Bronchial epithelial cell (primary cell): ENCODE measurements at places on chromosomes 11 and 22.
A peak's percentile ranks its signal among the peaks of the same experiment; 100 is the strongest.

GRCh38 chr11:44268614-44269080 lies 41.3 kb downstream of the ALX4 start:
- no peak for DNase-seq

DNA sequence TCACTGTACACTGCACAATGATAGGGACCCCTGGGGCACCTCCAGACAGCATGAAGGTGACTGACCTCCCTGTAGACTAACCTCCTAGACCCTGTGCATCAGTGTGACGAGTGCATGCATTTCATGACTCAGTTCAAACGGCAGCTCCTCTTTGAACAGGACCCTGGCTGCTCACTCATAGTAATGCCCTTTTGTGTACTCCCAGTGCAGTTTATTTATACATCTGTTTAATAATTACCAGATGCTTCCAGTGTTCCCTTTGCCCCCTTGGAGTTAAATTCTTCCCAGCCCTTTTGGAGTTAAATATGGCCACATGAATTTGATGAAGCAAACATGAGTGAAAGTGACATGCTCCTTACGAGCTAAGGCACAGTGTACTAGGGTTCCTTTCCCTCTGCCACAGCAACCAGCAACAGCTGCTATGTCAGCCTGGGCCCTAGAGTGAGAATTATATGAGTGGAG lies 72.4 kb downstream of the PANX1 start:
- no peak for DNase-seq

DNA sequence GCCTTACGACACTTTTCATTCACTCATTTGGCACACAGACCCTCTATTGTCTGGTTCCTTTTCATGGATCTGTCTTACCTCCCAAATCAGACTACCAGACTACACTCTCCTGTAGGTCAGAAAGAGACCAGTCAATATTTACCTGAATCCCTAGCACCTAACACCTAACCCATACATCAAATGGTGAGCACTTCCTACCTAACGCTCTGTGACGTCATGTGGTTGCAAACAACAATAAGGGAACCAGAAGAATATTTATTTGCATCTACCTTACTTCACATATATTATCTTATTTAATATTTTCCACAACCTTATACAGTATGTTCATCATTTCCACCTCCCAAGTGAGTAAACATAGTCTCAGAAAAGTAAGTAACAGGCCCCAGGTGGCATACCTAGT lies 323.4 kb downstream of the SOX6 start:
- no peak for DNase-seq

GRCh38 chr11:30990625-30991296 lies 378.8 kb downstream of the DCDC1 start:
- DNase-seq: no peak

DNA sequence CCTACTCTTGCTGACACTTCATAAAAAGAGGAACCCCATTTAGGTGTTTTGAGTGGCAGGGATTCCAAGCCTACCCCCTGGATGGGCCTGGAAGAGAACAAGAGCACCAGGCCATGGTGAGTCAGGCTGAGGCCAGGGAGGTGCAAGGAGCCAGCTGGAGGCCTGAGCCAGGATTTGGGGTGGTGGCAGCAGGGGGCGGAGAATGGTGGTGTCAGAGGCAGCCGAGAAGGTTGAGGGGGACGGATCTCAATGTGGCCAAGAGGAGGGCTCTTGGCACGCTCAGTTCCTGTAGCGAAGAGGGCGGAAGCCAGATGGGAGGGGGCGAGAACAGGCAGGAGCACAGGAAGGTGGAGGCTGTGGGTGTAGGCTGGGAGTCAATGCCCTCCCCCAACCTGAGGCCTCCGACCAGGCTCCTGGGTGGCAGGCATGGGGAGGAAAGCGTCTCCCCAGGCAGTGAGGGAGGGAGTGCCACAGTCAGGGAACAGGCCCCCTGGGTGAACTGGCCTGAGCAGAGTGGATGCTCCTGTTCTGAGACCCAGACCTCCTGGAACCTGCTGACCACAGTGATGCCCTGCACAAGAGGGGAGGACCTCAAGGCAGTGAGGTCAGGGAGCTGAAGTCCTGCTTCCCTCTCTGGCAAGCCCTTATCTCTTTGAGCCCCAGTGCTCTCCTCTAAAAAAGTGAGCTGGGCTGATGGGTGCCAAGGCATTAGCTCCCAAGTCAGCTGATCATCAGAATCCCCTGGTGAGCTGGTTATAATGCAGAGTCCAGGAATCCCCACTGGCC lies 13.9 kb downstream of the RTN4RL2 start:
- DNase-seq: no peak

- DNase-seq: no peak
Observed at GRCh38 chr11:127618721-127619120, 618.2 kb upstream of the KIRREL3 start.

DNA sequence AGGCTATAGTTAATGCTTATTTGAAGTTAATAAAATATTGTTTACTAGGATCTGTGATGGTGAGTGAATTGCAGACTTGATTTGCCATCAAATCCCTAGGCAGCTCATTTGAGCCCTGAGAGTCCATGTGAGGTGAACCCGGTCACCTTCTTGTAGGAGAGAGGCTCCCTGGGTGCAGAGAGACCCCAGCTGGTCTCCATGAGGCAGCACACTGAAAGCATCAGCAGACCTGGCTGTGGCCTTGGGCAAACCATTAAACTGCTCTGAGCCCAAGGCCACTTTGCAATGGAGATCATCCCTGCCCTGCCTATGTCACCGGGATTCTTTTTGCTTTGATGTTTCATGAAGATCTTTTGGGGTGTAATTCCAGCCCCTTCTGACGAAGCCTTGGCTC lies 125.2 kb downstream of the MICAL2 start:
- no peak for DNase-seq

DNA sequence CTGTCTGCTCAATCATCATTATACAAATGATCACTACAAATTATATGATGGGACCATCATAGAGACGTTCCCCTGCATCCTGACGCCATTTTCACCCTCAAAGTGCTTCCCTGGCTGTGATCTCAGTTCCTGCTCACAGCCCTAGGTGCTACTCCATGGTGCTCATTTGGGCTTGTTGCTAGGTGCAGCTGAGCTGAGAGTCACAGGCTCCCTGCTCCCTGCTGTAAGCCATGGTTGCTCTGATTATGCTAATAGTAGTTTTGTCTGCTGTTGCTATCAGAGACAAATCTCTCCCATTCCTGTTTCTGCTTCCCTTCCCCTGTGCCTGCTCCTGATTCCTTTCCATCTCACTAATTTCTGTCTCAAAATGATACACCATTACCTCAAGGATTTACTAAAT lies 474.3 kb downstream of the METTL15 start:
- no peak for DNase-seq

DNA sequence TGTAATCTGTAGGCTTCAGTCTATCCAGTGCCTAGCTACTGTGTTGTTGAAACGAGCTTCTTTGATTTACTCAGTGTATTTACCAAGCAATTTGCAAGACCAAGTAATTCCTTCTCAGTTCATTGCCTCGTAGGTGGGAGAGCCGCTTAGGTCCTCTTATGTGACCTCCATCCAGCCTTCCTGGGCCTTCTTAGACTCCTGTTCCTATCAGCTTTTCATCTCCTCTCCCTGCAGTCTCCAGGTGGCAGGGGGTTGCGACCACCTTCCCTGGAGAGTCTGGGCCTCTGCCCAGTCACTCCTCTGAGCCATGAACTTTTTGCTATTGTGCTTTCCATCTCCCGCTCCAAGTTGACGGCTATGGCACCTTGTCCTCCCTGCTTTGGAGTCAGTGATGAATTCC lies 251.8 kb downstream of the KIRREL3 start:
- no peak for DNase-seq

- no peak for DNase-seq
Observed at GRCh38 chr22:48380016-48380665, 1447.5 kb downstream of the BRD1 start.

DNA sequence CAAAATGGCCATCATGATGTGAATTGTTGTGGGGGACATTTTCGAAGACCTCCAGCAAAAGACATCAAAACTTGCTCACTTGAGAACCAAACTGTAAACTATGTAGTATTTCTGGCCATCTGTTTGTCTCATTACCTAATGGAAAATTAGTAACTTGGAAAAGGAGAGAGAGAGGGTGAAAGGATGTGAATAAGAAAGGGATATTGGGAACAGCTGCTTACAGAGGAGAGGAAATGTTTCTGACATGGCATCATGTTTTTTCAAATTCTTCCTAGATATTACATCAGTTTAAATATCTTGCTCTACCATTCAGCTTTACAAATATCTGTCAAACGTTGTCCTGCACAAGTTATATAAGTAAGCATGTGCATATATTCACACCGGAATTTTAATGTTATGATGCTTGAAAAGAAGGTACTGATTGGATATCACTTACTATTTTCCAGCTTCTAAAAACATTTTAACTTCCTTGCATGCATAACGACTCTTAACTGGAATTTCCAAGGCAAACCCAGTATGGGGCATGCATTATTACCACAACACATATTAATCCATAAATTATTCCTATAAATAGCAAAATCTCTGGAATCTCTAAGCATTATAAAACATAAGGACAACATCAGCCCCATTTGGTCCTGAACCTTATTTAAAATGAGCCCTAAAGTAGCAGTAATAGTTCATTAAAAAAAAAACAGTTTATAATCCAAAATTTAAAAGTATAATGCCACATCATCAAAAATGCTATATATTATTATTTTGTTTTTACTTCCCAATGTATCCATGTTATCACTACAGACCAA lies 20.0 kb downstream of the GUCY1A2 start:
- no peak for DNase-seq

GRCh38 chr11:57917632-57918031 lies 106.0 kb upstream of the OR9Q1 start:
- DNase-seq: no peak

DNA sequence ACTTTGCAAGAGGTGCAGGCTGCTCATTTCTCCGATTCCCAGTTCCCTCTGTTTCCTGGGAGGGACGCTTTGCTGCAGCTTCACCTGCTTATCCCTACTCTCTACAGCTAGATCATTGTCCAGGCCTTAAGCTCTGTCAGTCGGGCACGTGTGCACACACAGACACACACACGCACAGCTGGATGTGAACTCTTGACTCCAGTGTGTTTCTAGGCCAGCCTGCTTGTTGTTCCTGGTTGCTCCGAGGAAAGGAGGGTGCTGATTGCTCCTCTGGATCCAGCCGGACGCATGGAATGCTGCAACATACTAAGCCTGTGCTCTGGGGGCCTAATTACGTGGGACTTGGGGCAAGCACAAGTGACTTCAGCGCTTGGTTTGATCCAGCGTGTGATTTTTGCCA lies 19.7 kb downstream of the ZNRF3 start:
- DNase-seq: no peak

GRCh38 chr22:27004434-27004833 lies 347.0 kb downstream of the MIAT start:
- no peak for DNase-seq

GRCh38 chr22:38871360-38872171 lies 450 bp downstream of the CBX6 start:
- DNase-seq: no peak

- DNase-seq: no peak
Observed at GRCh38 chr11:105899772-105900171, 122.3 kb downstream of the MSANTD4 start.

- DNase-seq: no peak
Observed at GRCh38 chr11:63042596-63042995, 27.0 kb upstream of the SLC22A8 start.

DNA sequence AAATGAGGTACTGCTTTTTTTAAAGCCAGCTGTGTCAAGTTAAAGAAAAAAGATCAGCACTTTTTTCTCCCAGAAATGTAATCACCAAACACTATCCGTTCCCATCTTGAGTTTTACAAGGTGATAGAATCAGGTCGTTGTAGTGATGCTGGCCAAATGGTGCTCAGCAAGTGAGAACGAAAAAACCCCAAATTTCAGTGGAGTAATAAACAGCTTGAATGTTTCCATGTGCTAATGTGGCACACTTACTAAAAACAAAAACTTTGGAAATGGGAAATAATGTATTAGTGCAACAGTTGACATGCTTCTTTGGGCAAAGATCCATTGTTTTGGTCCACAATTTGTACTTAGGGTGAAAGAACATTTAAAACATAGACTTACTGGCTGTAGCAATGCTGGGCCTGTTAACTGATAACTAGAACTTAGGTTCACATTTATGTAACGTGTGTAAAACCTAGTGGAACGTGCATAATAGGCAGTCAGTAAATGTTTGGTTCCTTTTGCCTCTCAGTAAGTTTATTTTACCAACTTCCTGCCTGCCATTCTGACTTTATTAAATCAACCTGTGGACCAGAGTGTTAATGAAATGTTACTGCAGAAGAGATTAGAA lies 15.4 kb upstream of the GDPD4 start:
- no peak for DNase-seq

GRCh38 chr22:45096256-45096907 lies 67.3 kb upstream of the NUP50 start:
- DNase-seq: peak; percentile 48

GRCh38 chr11:29119707-29120618 lies 896.9 kb downstream of the KCNA4 start:
- DNase-seq: peak; percentile 86

GRCh38 chr11:133907841-133908241 lies 48.9 kb downstream of the IGSF9B start:
- no peak for DNase-seq

DNA sequence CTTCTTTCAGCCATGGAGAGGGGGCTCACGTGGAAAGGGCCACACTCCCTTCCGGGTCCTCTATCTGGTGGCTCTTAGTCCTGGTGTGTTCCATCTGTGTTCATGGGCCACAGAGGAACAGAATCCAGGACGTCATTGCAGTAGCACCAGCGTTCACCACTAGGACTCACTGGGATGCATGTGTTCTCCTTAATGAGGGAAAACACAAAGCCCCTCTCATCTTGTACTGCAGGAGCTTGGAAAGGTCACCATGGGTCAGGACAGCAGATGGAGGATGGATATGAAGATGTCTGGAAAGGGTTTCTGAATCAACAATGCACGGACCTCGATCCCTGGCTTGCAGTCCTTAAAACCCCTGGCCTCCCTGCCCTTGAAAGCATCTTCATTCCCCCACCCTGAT lies 113.8 kb upstream of the THY1 start:
- DNase-seq: no peak

DNA sequence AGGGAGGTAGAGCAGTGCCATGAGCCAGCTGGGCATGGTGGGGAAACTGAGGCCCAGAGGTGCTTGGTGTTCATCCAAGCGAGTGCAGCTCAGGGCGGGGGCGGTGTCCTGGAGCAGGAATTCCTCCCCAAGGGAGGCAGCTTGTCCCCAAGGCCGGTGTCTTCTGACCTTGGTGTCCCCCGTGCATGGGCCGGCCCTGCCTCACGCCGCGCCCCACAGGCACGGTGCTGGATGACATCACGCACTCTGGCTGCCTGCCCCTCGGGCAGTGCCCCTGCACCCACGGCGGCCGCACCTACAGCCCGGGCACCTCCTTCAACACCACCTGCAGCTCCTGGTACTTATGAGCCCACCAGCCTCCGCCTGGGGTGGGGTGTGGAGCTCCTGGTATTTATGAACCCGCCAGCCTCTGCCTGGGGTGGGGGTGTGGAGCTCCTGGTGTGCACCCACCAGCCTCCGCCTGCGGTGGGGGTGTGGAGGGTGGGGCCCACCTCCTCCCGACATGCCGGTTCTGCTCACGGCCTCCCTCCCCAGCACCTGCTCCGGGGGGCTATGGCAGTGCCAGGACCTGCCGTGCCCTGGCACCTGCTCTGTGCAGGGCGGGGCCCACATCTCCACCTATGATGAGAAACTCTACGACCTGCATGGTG lies 6.7 kb downstream of the MUC5B start:
- DNase-seq: no peak

GRCh38 chr11:44774108-44774507 lies 47.3 kb downstream of the TSPAN18 start:
- DNase-seq: no peak

- DNase-seq: peak; percentile 49
Observed at GRCh38 chr22:43823353-43823908, 11.3 kb upstream of the EFCAB6 start.
